ENCODE measurements at places on chromosomes 12 and 14. TPM values are rescaled to one million over a fixed set of nuclear protein-coding genes. Genes with fewer than 3 reads are reported as not detected.

The TMTC1 gene
- 37.7 TPM for total RNA-seq

The OVCH1 gene
- total RNA-seq = 0.89 TPM

The ALDH6A1 gene
- 23.0 TPM for total RNA-seq

The B4GALNT1 gene
- total RNA-seq = 2.0 TPM

- no peak for DNase-seq
Measured at GRCh38 chr14:60863249-60863648, 117.6 kb downstream of the TRMT5 start.

DNA sequence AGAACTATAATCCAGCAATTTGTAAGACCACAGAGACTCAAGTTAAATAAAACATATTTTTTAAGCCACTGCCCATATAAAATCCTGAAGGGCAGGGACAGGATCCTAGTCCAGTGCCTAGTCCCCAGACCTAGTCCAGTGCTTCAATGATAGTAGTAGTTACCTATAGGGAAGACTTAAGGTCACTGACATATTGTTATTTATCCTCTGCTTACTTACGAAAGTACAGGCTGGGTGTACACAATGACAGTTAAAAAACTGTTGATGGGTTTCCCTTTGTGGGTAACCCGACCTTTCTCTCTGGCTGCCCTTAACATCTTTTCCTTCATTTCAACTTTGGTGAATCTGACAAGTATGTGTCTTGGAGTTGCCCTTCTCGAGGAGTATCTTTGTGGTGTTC lies 192.5 kb downstream of the SLC25A21 start:
- no peak for DNase-seq

Measured in left lung (tissue), 14 donors.